ENCODE measurements at places on chromosomes 4 and X. TPM values are rescaled to one million over a fixed set of nuclear protein-coding genes. Genes with fewer than 3 reads are reported as not detected.
A peak's percentile ranks its signal among the peaks of the same experiment; 100 is the strongest.

DNA sequence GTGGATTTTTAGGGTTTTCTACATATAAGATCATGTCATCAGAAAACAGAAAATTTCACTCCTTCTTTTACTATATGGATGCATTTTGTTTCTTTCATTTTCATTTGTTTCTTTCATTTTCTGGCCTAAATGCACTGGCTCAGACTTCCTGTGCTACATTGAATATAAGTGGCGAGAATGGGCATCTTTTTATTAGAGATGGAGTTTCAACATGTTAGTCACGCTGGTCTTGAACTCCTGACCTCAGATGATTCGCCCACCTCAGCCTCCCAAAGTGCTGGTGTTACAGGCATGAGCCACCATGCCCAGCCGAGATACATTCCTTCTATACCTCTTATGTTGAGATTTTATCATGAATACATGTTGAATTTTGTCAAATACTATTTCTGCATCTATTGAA is 61.8 kb downstream of the BRWD3 start:
- DNase-seq: no peak

DNA sequence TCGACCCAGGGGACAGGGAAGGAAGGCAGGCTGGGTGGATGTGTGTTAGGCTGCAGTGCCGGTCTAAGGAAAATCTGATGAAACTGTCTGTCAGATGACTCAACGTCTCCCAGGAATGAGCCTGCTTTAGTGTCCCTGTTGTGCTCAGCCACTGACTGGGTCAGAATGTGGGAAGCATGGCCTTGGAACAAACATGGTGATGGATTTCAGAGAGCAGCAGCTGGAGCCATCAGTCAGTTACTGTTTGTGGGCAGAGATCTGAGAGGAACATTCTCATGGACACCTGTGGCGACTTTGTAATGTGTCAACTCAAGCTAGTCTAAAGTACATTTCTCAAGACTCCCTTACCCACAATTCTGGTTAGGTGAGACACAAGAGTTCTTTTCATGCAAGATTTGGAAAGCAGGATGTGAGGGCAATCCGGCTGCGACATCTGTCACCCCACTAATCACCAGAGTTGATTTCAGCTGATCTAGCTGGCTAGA is 63.2 kb downstream of the ANAPC10 start:
- DNase-seq: no peak

DNA sequence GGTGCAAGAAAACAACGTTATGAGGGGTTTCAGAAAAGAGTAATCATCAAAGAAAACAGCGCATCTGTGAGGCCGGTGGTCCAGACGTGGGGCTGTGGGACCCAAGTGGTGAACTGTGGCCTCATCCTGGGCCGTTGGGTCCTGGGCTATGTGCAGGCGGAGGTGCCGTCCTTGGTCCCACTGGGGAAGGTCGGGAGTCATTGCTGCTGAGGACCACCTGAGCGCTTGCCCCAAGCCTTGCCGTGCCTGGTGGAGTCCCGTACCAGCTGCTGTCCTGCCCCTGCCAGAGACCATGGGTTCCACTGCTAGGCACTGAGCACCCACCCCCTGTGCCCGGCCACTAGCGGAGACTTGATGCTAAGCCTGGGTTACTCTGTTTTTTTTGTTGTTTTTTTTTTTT is 25.5 kb upstream of the UVSSA start:
- DNase-seq: no peak

DNA sequence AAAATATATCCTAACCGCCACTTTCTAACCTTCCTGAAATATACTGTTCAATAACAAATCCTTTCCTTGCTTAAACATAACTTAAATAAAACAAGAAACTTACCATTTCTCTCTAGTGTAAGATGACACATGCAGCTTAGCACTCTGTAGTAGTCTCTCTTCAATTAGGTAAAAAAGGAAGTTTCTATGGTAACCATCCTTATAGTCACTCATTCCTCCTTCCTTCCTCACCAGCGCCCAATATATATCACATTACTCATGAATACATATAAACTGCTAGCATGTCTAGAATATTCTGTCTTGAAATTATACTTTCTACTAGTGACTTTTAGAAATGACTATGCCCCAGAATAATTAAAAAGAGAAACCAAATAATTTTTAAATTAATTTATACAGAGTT is 112.2 kb downstream of the SNCA start:
- DNase-seq: no peak

DNA sequence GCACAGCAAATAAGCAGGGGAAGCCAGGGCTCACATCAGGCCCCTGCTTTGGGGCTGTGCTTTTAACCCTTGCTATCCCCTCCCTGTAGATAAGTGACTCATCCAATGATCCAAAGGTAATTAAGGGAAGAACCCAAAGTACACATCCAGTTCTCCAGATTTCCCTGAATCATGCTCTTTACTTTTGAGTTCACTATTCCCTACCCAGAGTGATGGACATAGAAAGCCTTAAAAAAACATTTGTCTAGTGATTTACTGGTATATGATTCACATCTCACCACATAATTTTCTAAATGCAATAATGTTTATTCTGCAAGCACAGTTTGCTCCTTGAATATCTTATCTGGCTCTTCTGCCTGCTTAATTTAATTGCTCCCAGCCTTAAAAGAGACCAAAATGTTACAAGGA is 136.2 kb downstream of the PPP3CA start:
- no peak for DNase-seq

Gene IGFBP7
- 0.27 TPM for total RNA-seq

GRCh38 chrX:19866626-19867410 is 20.6 kb downstream of the SH3KBP1 start:
- no peak for DNase-seq

Gene USP9X
- 57.5 TPM for total RNA-seq

DNA sequence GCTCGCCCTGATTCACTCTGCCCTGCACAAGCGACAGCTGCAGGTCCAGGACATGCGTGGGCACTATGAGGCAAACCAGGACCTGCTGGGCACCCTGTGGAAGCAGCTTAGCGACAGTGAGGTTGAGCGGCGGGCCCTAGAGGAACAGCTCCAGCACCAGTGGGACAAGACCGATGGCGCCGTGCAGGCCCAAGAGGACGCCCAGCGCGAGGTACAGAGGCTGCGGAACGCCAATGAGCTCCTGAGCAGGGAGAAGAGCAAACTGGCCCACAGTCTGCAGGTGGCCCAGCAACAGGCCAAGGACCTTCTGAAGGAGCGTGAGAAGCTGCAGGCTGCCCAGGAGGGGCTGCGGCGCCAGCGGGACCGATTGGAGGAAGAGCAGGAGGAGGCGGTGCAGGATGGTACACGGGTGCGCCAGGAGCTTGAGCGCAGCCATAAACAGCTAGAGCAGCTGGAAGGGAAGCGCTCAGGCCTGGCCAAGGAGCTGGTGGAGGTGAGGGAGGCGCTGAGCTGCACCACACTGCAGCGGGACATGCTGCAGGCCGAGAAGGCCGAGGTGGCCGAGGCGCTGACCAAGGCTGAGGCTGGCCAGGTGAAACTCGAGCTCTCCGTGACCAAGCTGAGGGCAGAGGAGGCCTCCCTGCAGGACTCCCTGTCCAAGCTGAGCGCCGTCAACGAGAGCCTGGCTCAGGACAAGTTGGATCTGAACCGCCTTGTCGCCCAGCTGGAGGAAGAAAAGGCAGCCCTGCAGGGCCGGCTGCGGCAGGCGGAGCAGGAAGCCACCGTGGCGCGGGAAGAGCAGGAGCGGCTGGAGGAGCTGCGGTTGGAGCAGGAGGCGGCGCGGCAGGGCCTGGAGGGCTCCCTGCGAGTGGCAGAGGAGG is 12.8 kb downstream of the SMIM10L2A start:
- DNase-seq: no peak

DNA sequence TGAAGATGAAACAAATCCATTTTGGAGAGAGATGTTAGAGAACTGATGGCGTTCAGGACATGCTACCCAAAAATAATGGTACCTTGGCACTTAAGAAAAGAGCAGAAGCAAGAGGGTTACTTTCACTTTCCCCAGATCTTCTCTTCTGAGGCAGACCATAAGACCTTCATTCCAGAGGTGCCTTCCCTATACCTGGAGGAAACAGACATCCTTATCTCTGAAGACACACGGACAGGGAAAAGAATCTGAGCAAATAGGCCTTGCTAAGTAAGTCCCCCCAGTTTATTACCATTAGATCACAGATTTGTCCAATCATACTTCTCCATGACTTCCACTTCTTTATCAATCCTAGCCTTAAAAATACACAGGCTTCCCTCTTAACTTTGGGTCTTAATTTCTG is 2.0 kb upstream of the FGF2 start:
- no peak for DNase-seq

- no peak for DNase-seq
These were observed 26.8 kb upstream of the AFAP1 start for GRCh38 chr4:7966281-7967062.

DNA sequence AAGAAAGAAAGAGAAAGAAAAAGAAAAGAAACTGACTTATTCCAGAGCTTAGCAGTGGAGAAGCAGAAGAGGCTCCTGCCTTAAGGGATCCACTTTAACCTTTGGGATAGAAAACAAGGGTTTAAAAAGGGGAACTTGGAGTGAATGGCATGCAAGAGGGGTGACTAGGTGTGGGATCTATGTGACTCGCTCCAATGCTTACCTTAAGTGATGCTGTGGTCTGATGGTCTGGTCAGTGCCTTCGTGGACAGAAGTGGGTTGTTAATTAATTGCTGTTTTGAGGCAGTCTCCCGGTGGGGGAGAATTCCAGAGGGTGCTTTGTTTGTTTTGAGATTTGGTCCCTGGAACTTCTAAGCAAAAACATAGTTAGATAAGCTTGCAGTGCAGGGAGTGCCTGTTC is 21.1 kb upstream of the RHOXF1 start:
- no peak for DNase-seq

- DNase-seq: no peak
These were observed 40.3 kb downstream of the NHS start for GRCh38 chrX:17415242-17415810.

- DNase-seq: no peak
These were observed 405.2 kb downstream of the PPARGC1A start for GRCh38 chr4:23484689-23485088.

Gene NIPAL1
- 0.62 TPM for total RNA-seq

- DNase-seq: no peak
These were observed 137.3 kb downstream of the CPEB2 start for GRCh38 chr4:15139599-15139998.

- DNase-seq: no peak
These were observed 22.1 kb downstream of the NIPAL1 start for GRCh38 chr4:48038666-48039065.

Gene CT83
- not detected for total RNA-seq

GRCh38 chrX:125096469-125096868 is 223.2 kb upstream of the TEX13C start:
- no peak for DNase-seq

Gene ZNF185
- 1.0 TPM for total RNA-seq

GRCh38 chrX:18961686-18962085 is 22.2 kb downstream of the PHKA2 start:
- no peak for DNase-seq

DNA sequence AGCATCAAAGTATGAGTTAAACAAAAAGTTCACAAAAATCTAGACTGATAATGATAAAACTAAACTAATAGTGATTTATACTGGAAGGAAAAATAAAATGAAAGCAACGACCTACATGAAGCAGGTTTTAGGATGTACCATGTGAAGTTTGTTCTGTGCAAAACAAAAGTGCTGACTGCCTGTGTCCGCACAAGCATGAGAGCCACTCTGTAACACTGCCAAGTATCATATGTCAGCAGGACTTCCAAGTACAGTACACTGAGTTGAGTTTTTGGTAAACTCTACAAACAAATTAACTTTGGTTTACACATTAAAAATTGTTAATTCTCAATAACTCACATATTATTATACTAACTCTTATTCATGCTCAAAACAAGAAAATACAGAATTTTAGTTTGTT is 459.0 kb downstream of the PDGFC start:
- no peak for DNase-seq

Gene NLGN4X
- 0.05 TPM for total RNA-seq

DNA sequence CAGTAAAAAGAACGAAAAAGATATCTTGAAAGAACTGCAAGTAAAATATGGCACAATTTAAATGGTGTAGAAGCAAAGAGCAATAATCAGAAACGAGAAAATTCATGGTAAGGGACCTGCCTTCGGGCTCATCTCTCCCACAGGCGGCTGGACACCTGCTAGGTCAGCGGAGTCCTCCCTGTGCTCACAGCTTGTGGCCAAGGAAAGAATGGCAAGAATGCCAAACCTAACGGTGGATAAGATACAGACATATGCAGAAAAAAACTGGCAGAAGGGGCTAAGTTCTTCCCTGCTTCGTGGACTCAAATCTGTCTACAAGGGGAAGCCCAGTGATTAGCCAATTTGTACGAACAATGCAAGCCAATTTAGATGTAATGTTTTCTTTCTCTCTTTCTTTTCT is 152.1 kb upstream of the VCX start:
- no peak for DNase-seq

GRCh38 chrX:77502951-77503525 is 55.8 kb downstream of the FGF16 start:
- DNase-seq: no peak

Gene STOX2
- total RNA-seq: not detected

DNA sequence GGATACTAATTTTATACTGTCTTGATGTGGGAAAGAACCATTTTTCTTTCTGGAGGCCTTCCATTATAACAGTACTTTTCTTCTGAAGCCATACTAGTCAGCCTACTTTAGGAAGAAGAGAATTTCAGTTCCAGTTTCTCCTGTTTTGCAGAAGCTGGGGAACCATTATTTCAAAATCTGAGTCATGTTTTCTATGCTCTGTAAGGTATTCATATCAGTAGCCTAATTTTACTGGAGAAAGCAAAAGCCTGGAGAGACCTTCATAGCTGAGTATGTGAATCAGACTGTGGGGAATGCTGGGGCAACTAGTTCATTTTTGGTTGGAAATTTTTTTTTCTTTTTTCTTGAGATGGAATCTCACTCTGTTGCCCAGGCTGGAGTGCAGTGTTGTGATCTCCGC is 22.4 kb downstream of the AFF1 start:
- no peak for DNase-seq

Gene HMX1
- not detected for total RNA-seq

GRCh38 chr4:186107947-186108346 is 3.4 kb downstream of the FAM149A start:
- no peak for DNase-seq

- DNase-seq: no peak
These were observed 183.3 kb downstream of the ZIC3 start for GRCh38 chrX:137749246-137749645.

GRCh38 chr4:44425614-44426208 is 22.9 kb downstream of the KCTD8 start:
- no peak for DNase-seq

GRCh38 chrX:18377796-18378195 is 23.3 kb upstream of the SCML2 start:
- peak; percentile 29 for DNase-seq

DNA sequence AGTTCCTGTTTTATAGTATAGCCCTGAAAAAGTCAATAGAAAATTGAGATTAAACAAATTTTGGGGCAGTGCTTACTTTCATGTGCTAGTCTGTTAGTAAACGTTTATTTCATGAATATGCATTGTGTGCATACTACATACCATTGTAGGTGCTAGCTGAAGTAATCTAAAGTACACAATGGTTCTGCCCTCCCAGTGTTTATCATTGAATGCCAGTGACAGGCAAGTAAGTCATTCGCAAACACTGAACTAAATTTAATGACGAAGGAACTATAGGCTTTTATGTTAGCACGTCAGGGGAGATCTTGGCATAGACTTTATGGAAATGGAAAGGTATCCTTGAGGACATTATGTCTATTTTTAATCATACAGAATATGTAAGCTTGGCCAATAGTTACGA is 426.9 kb upstream of the EPHA5 start:
- DNase-seq: no peak
